ENCODE measurements at places on chromosomes 13 and 19.

DNA sequence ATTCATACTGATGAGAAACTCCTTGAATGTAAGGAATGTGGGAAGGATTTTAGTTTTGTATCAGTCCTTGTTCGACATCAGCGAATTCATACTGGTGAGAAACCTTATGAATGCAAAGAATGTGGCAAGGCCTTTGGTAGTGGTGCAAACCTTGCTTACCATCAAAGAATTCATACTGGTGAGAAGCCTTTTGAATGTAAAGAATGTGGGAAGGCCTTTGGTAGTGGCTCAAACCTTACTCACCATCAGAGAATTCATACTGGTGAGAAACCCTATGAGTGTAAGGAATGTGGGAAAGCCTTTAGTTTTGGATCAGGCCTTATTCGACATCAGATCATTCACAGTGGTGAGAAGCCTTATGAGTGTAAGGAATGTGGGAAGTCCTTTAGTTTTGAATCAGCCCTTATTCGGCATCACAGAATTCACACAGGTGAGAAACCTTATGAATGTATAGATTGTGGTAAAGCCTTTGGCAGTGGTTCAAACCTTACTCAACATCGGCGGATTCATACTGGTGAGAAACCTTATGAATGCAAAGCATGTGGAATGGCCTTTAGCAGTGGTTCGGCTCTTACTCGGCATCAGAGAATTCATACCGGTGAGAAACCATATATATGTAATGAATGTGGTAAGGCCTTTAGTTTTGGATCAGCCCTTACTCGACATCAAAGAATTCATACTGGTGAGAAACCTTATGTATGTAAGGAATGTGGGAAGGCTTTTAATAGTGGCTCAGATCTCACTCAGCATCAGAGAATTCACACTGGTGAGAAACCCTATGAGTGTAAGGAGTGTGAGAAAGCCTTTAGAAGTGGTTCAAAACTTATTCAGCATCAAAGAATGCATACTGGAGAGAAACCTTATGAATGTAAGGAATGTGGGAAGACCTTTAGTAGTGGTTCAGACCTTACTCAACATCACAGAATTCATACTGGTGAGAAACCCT, 26.6 kb downstream of the ZNF345 start:
- DNase-seq: no peak

- no peak for DNase-seq
Measured at GRCh38 chr19:47514151-47514868, 553 bp downstream of the NAPA start.

GRCh38 chr13:40665126-40666044, 1.1 kb downstream of the FOXO1 start:
- no peak for DNase-seq

DNA sequence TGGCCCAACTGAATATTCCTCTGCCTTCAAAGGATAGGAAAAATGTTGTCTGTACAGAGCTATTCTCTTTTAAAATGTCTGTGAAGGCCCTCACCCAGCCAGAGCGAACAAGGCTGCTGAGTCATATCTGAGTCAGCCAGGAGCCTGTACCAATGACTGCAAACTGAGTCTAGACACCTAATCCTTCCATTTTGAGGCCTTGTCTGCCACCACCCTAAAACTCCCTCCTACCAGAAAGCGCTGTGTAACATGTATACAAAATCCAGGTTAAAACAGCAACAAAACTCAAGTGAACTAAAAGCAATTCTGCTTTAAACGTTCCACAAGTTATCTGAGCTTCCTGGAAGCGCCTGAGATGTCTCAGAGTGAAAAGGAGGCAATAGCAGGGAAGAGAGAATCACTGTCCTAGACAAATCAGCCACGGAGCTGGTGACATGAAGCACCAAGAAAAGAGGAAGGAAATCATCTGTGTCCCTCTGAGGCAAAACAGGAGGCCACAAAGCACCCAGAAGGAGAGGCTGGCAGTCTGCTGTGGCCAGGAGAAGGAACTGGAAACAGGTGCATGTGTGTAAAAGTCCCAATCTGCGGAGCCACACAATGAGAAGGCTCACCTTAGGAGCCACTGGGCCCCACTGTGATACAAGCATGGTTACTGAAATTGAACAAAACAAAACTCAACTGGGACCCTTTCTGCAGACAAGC, 10.2 kb downstream of the DHRS12 start:
- no peak for DNase-seq

DNA sequence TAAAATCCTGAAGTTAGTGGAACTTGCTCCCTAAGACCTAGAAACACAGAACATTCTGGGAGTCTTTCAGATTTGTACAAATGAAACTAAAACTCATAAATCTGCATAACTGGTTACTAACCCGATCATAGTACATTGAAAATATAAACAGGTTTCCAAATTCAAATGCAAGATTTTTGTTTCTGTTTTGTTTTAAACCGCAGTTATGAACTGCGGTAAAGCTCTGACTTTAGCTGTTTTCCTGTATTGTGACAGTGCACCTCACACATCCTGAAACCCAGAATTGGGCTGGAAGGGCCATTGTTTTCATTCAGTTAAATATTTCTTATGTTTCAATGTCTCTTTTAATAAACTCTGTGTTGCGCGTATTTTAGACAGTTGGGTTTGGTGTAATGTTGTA, 204.7 kb downstream of the SHISA2 start:
- no peak for DNase-seq

- no peak for DNase-seq
Measured at GRCh38 chr13:42899266-42899665, 92.8 kb downstream of the EPSTI1 start.

- DNase-seq: peak; percentile 86
Measured at GRCh38 chr19:40549007-40549708, 27.5 kb upstream of the SHKBP1 start.

GRCh38 chr19:964761-965694, 19.1 kb upstream of the WDR18 start:
- no peak for DNase-seq

DNA sequence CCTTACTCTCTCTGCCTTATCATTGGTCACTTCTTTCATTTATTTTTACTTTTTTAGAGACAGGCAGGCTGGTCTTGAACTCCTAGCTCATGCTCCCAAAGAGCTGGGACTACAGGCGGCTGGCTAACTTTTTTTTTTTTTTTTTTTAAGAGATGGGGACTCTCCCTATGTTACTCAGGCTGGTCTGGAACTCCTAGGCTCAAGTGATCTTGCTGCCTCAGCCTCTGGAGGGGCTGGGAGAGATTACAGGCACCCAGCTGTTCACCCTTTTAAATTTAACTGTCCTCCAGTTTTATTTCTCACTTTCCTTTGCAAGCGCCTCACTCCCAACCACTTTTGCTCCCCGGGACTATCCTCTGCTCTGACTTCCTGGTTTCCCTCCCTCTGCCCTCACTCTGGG, 5.6 kb upstream of the CLDN10 start:
- no peak for DNase-seq
